ENCODE measurements at places on chromosomes 1 and 21. TPM values are rescaled to one million over a fixed set of nuclear protein-coding genes. Genes with fewer than 3 reads are reported as not detected.
A peak's percentile ranks its signal among the peaks of the same experiment; 100 is the strongest.

TRNAU1AP gene
- 17.7 TPM for total RNA-seq

LRRC7 gene
- total RNA-seq, result 0.34 TPM

FALEC gene
- not detected for total RNA-seq

CLEC20A gene
- 1.1 TPM for total RNA-seq

OR10Z1 gene
- not detected for total RNA-seq

- H3K27me3 ChIP-seq, result no peaks in the 10 kb centered on the region
- no peak overlapping the region for H3K4me3 ChIP-seq
- H3K36me3 ChIP-seq, result peaks cover 12% of the 10 kb centered on the region
- no peaks in the 10 kb centered on the region for H3K4me1 ChIP-seq
Measured at GRCh38 chr21:43767984-43768867, 7.9 kb downstream of the CSTB start.

DNA sequence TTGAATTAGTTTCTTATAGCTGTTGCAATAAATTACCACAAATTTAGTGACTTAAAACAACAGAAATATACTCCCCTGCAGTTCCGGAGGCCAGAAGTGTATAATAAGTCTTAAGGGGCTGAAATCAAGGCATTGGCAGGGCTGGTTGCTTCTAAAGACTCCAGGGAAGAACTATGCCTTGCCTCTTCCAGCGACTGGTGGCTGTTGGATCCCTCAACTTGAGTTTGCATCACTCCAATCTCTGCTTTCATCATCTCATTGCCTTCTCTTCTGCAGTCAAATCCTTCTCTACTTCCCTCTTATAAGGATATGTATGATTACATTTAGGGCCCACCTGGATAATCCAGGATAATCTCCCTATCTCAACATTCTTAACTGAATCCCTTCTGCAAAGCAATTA, 19.1 kb upstream of the MED18 start:
- no peak overlapping the region for H3K27ac ChIP-seq
- no peak for DNase-seq
- H3K36me3 ChIP-seq, result no peaks in the 10 kb centered on the region
- H3K4me3 ChIP-seq, result no peak overlapping the region

DNA sequence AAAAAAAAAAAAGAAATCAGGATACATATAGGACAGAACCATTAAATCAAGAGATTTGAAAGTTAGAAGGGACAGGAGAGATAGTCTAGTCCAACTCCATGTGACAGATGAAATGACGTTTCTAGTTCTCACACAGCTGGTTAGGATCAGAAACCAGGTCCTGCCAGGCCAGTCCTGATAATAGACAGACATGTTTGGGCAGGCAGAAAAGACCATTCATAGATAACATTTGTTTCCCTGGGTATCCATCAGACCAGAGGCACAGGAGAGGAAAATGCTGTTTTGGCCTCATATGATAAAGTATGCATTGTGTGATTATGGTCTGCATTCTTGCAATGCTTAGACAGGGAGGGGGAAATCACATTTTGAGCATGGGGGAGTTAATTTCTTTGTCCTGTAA, 29.3 kb downstream of the ZBTB8B start:
- H3K4me1 ChIP-seq, result no peaks in the 10 kb centered on the region
- H3K27ac ChIP-seq, result no peak overlapping the region
- no peaks in the 10 kb centered on the region for H3K36me3 ChIP-seq
- H3K4me3 ChIP-seq, result no peak overlapping the region
- no peaks in the 10 kb centered on the region for H3K27me3 ChIP-seq
- DNase-seq, result no peak

DNA sequence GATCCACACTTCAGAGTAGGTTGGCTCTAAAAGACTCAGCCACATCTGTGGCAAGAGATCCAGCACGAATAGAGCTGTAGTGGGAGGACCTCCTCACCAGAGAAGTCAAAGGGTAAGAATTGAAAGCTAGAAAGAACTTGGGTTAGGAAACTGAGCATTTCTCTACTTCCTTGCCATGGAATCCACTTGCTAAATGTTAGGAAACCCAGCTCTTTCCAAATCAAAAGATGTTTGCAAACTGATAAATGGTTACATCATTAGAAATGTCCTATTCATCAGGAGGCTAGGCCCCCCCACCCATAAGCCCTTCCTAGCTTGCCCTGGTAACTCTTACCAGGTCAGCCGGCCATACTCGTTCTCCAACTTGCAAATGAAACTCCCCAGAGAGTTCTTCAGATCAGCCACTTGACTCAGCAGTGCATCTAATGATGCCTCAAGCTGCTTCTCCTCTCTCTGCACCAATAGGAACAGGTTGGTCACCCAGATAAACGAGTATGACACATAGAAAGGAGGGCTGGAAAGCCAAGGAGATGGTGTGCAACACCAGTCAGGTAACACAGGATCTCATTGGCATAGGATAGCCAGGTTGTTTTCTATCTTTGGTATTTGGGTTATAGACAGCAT, 1.5 kb downstream of the MED8 start:
- H3K4me3 ChIP-seq, result no peak overlapping the region
- H3K36me3 ChIP-seq, result peaks cover 45% of the 10 kb centered on the region
- peaks cover 37% of the 10 kb centered on the region for H3K4me1 ChIP-seq

DNA sequence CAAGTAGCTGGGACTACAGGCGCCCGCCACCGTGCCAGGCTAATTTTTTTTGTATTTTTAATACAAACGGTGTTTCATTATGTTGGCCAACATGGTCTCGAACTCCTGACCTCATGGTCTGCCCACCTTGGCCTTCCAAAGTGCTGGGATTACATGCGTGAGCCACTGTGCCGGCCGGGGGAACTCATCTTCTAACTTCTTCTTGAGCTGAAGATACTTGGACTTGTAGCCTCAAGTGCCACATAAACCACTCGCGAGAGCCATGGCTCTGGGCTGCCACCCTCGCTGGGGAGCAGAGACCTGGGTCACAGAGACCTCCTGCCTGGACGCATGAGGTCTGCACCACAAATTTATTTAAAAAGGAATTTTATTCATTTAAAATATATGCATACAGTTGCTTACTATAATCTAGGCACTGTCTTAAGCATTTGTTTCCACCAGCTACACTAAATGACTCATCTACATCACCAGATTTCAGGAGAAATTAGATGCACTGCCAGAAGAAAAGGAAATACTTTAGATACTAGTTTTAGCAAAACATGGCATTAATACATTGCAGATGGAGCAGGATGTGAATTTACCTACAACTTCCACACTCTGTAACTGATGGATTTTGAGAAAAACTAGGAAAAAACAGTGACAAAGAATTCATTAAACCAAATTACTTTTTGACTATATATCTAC, 29.9 kb upstream of the PUM1 start:
- H3K27me3 ChIP-seq, result no peaks in the 10 kb centered on the region
- no peak for DNase-seq
- H3K4me3 ChIP-seq, result no peak overlapping the region
- no peak overlapping the region for H3K27ac ChIP-seq
- no peaks in the 10 kb centered on the region for H3K4me1 ChIP-seq
- no peaks in the 10 kb centered on the region for H3K36me3 ChIP-seq

GRCh38 chr1:206867239-206867638, 1.8 kb downstream of the IL20 start:
- no peaks in the 10 kb centered on the region for H3K27me3 ChIP-seq
- H3K4me1 ChIP-seq, result no peaks in the 10 kb centered on the region
- H3K36me3 ChIP-seq, result no peaks in the 10 kb centered on the region
- H3K4me3 ChIP-seq, result no peak overlapping the region
- no peak overlapping the region for H3K27ac ChIP-seq

GRCh38 chr1:84665703-84666317, 24.5 kb downstream of the SSX2IP start:
- no peaks in the 10 kb centered on the region for H3K36me3 ChIP-seq
- no peak for DNase-seq
- no peak overlapping the region for H3K27ac ChIP-seq
- no peaks in the 10 kb centered on the region for H3K27me3 ChIP-seq
- no peak overlapping the region for H3K4me3 ChIP-seq
- H3K4me1 ChIP-seq, result no peaks in the 10 kb centered on the region

DNA sequence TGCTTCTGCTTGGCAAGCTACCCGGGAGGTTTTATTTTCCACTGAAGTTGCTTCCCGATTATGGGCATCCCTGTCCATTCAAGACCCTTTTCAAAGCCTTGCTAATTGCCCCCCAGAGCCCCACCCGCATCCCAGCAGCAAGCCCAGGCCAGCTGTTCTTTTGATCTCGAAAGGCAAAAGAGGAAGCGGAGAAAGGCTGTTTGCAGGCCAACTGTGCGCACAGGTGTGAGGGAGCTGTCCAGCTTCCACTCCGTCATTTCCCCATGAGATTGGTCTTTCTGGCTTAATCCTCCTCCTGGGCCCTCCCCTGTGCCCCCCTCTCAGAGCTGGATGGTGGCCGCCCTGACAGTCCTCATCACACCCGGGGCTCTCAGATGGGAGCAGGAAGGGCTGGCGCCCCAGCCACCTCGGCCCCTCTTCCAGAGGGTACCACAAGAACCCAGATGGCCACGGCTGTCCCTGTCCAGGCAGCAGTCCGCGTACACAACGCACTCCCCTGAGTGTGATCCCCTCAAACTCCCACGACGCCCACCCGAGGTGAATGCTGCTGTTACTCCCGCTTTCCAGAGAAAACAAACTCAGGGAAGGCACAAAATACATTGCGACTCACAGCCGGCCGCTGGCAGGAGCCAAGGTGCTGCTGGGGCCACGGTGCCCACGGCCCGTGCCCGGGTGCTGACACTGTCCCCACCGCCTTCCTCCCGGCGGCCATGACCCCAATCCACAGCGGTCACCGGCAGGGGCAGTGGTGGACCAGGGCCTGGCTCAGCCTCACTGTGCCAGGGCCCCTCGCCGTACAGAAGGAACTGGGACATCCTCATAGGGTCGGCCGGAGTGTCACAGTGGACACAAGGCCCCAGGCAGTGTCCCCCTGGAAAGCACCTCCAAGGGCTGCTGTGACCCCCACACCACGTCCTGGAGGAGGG, 121.9 kb downstream of the CRYAA start:
- no peaks in the 10 kb centered on the region for H3K36me3 ChIP-seq
- DNase-seq, result peak; percentile 74
- no peak overlapping the region for H3K4me3 ChIP-seq
- peaks cover 14% of the 10 kb centered on the region for H3K4me1 ChIP-seq
- H3K27ac ChIP-seq, result no peak overlapping the region

DNA sequence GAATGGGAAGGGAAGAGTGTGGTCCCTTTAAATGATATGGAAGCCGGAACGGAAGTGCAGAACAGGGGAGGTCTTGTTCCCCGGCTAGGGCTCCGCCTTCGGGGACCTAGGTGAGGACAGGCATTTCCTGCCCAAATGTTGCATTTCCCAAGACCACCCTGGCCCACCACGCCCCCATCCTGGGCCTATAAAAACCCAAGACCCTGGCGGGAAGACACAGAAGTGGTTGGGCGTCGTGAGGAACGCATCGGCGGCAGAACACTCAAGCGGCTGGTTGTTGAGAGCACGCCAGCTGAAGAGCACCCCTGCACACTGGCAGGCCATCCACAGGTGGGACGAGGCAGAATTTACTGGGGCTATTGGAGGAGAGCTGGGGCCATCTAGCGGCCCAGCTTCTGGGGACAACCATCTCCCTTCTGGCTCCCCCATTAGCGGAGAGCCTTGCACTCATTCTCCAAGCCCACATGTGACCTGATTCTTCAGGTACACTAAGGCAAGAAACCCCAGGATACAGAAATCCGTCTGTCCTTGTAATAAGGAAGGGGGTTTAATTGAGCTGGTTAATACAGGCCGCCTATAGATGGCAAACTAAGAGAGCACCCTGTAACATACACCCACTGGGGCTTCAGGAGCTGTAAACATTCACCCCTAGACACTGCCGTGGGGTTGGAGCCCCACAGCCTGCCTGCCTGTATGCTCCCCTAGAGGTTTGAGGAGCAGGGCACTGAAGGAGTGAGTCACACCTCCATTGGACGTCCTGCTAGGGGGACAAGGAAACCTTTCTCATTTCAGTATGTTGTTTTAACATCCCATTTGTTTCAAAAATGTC, 1327.9 kb downstream of the BRINP3 start:
- no peak overlapping the region for H3K4me3 ChIP-seq
- no peaks in the 10 kb centered on the region for H3K4me1 ChIP-seq
- no peak overlapping the region for H3K27ac ChIP-seq
- DNase-seq, result no peak

DNA sequence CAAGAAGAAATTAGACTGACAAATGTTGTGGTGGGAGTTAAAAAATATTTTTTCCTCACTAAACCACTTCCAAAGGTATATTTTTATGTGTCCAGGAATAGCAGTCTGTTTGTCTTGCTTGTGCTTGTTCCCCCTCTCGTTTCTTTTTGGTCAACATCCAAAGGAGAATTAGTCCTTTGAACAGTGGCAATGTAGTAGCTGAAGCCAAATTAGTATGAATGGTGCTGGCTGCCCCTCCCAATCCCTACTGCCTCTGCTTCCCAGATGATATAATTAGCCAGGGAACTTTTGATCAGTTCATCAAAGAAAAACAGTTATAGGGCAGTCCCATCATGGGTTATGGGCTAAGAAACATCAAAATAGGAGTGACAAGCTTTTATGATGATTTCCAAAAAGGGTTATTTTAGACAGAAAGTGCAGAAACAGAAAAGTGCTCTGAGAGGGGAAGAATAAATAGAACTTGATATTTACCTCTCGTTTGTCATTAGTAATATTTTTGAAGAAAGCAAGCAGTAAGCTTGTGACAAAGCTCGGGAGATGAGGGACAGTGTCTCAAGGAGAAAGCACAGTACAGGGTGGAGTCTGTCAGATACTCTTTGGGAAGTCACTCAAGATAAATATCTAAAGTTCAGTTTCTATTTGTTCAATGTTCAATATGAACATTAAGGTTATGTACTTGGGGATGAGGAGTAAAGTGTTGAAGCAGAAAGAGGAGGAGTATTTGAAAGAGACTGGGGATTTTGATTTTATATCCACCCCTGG, 239.1 kb downstream of the HLX start:
- no peaks in the 10 kb centered on the region for H3K4me1 ChIP-seq
- H3K36me3 ChIP-seq, result no peaks in the 10 kb centered on the region
- H3K27ac ChIP-seq, result no peak overlapping the region
- no peak overlapping the region for H3K4me3 ChIP-seq
- no peak for DNase-seq

DNA sequence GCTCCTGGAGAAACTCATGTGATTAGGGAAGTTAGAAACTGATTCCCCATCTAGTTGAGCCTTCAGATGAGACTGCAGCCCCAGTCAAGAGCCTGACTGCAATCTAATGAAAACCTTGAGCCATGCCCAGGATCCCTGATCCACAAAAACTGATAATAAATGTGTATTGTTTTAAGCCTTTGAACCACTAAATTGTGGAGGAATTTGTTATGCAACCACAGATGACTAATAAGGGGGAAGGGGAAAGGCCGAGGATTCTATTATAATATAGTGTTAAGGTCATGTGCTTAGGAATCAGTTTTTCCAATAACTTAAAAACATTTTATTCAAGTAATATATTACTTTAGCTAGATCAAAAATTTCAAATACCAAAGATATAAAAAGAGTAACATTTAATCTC, 52.8 kb upstream of the USP25 start:
- H3K27me3 ChIP-seq, result no peaks in the 10 kb centered on the region
- DNase-seq, result no peak
- no peak overlapping the region for H3K4me3 ChIP-seq
- H3K27ac ChIP-seq, result no peak overlapping the region
- H3K4me1 ChIP-seq, result no peaks in the 10 kb centered on the region

Measured in spleen (tissue), 13 donors.